ENCODE measurements at places on chromosomes 5 and 9. TPM values are rescaled to one million over a fixed set of nuclear protein-coding genes. Genes with fewer than 3 reads are reported as not detected.

DNA sequence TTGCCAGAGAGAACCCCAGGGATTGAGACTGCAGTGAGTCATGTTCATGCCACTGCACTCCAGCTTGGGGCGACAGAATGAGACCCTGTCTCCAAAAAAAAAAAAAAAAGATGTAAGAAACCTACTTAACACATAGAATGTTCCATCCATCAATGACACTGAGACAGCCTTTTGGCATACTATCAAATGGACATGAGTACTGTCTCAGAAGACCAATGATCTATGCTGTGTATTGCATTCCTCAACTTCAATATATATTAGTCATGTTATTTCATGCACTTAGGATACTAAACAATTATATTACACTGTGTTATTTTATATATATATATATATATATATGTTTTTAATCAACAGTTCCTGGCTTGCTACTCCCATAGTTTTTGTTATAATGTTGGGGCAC lies 57.1 kb upstream of the ANKH start:
- DNase-seq, result no peak

ELL2 gene
- total RNA-seq, result 83.9 TPM

DNA sequence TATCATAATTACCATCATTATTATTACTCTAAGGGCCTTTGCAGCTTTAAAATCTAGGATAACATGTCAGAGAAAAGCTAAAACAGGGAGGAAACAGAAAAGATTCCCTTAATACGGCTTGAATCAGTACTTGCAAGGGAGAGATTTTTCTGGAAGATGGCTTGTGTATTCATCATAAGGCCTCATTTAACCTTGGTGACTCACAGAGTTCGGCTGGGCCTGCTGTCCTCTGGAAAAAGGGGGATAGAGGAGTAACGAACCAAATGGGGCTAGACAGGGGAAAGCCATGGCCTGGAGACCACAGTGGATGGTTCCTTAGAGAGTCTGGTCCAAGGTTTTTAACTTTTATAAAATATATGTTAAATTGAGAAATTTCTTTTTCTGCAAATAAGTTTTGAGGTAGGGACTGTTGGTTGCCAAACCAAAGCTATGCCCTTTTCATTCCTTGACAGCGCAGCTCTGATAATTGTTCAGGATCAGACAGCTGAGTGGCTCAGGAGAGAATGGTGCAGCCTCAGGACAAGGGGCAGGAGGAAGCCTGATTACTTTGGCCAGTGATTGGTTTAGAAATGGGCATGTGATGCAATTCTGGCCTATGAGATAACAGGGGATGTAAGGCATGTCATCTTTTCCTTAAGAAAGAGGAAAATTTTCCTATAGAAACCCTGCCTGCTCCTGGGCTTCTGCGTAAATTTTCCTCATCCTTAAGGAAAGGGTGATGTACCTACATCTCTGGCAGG lies 25.6 kb upstream of the GSN start:
- DNase-seq, result no peak

GRCh38 chr9:34783951-34784487 lies 74.1 kb upstream of the CCL21 start:
- no peak for DNase-seq

MUSK gene
- not detected for total RNA-seq

GRCh38 chr5:122297587-122298298 lies 14.3 kb upstream of the SNCAIP start:
- no peak for DNase-seq

NIPAL4 gene
- total RNA-seq, result 0.27 TPM

DNA sequence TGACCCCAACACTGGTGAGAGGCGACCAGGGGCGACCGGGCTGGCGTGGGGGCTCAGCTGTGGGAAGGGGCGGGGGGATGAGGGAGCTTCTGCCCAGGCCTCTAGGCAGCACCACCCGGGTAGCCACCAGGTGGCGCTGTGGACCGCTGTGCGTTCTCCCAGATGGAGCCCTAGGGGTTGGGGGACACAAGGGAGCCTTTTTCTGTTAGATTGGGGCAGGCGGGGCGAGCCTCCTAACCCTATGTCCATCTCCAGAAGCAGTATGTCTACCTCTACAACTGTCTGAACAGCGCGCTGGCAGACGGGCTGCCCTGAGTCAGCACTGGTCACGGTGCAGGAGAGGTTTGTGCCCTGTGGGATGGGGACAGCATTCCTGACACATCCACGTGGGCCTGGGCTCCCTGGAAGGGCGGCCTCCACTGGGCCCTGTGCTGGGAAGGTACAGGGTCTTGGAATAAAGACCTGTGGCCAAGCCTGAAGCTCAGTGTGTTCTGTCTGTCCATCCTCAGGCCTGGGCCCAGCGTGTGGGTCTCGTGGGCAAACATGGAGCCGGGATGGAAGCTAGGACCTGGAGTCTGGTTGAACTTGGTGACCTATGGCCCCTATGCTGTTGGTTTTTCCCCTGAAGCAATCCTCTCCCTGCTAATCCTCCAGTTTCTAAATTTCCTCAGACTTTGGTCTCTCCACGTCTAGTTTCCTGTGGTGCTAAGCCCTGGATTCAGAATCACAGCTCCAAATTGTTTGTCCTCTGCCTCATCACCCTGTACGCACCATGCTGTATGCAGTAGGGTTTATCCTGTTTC lies 23.1 kb upstream of the SPTLC1 start:
- DNase-seq, result no peak

NTNG2 gene
- total RNA-seq, result 1.2 TPM

All from thoracic aorta (tissue), 2 donors.